ENCODE measurements at places on chromosomes 12 and 14.

GRCh38 chr12:110658878-110659277 lies 30.0 kb downstream of the HVCN1 start:
- DNase-seq, result no peak

GRCh38 chr12:94372461-94372860 lies 87.2 kb downstream of the CEP83 start:
- DNase-seq, result no peak

DNA sequence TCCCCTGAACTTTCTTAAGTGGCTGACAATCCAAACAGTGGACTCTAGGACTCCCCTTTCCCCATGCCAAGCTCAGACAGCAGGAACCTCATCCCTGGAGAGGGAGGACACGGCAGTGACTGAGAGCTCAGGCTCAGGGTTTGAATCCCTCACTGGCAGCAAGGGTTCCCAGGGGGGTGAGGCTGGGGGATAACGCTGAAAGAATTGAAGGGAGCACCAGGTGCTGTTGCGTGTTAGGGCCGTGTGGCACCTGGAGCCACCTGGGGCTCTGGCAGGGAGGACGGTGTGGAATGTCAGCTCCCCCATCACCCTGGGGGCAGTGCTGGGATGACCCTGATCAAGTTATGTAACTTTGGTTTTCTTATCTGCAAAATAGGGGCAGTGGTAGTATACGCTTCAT lies 40.1 kb downstream of the ANO2 start:
- no peak for DNase-seq

DNA sequence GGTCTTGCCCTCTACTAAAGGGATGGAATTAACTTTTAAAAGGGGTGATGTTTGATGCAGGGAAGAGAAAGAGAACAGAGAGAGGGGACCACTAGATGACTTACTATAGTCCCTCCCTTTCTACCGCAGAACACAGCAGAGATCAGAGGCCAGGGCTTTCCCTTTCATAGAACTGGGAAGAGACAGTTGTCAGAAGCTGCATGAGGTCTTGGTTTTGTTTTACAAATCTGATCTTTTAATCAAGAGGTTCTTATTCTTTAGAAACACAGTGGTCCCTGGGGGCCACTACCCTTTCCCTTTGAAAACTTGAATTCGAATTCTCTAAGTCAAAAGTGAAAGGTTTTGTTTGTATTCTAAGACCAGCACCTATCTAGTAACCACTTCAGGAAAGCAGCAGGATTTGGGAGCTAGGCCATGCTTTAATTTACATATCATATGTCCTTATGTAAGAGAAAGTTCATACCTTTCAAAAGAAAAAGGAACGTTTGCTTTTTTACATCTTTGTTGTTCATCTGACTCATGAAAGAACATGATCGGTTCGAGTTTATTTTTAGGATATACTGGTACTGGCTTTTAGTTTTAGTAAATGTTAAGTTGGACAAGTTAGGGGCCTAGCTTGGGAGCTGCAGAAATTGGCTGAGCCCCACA lies 6.3 kb downstream of the FBXL14 start:
- no peak for DNase-seq

GRCh38 chr14:58977366-58977765 lies 211.1 kb upstream of the DAAM1 start:
- DNase-seq, result no peak

- no peak for DNase-seq
These were observed 72.9 kb downstream of the DDX51 start for GRCh38 chr12:132071040-132071810.

Measured in cardiac muscle cell (in vitro differentiated cells and primary cell).